ENCODE measurements at places on chromosomes 1 and 21.

DNA sequence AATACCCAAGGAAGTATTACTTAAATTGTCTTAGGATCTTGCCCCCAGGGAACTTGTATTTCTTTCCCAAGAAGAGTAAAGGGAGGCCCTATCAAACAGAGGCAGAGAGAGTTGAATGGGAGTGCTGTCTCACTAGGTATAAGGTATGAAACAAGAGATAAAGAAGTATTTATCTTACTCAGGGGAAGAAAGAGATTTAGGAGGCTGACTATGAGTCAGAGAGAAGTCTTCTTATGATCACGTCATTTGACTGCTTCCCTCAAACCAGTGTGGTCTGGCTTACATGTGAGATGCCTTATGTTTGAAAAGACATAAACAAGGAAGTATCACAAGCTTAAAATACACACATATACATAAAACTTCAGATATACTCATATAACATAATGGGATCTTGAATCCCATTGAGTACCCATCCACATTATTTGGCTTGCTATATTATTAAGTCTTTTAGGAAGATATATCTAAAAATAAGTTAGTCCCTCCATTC is 29.6 kb downstream of the DUSP10 start:
- no peak for DNase-seq

DNA sequence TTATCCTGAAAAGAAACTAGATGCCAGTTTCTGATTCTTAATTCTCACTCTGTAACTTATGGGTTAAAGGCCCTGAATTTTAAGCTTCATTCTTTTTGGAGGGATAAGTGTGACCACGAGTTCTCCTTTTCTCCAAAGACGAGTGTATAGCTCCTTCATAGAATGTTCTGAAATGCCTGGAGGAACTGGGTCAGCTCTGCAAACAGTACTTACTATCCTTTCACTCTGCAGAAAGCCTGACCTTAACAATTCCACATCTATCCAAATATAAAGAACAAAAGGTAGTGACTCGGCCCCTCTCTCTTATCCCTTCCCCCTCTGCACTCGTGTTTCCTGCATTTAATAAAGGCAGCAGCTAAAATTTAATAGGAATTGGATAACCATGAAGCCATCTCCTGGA is 150.5 kb downstream of the LYPLAL1 start:
- DNase-seq, result no peak

DNA sequence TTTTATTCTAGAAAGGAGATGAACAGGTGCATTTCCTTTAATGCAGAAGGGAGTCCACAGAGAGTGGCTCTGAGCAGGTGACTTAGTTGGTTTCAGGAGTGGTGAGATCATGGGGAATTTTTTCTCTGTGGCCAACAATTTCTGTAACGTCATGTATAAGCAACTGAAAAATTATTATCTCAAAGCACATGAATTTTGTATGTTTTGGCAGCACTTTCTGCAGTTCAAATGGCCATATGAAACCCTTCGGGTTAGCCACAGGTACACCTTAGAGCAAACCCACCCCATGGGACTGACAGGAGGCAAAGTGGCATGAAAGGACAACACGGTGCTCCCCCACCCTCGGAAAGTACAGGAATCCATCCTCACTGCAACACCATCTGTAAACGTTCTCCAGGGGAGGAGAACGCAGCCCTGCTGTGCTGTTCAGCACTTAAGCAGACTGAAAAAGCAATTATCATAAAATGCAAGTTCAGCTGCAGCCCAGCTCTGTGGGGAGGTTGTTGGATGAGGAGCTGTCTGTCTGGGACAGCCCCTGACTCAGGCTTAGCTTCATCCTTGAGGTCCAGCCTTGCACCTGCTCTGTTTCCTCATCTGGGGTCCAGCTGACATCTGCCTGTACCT is 55.8 kb upstream of the CLDN14 start:
- DNase-seq, result no peak

GRCh38 chr1:24111996-24112779 is at the start of gene MYOM3:
TSS of gene MYOM3 (minus strand) at chr1:24112135. CDS start at chr1:24108636, 3,499 bp downstream.
- peak; percentile 27 for DNase-seq

- DNase-seq, result no peak
These were observed 699 bp upstream of the NES start for GRCh38 chr1:156677616-156678596.

- no peak for DNase-seq
These were observed 1.1 kb upstream of the PCAT6 start for GRCh38 chr1:202809597-202810159.

- DNase-seq, result no peak
These were observed 251.3 kb upstream of the FGGY start for GRCh38 chr1:59045636-59046035.

DNA sequence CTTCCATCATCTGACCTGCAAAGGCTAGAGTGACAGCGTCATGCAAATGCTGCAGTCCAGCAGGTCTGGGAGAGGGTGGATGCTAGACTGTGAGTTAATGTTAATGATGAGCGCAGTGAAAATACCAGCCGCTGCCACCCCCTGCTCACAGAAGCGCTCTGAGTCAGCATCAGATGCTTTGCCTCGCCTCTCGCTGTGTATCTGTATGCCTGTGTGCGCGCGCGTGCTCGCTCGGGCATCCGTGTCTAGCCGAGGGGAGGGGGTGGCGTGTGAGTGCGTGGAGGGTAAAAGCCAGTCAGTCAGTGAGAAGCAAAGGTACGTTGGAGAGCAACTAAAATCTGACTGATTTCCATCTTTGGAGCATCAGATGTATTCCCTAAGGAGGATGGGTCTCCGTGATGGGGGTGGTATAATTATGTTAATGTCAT is 858.7 kb downstream of the USP25 start:
- no peak for DNase-seq

DNA sequence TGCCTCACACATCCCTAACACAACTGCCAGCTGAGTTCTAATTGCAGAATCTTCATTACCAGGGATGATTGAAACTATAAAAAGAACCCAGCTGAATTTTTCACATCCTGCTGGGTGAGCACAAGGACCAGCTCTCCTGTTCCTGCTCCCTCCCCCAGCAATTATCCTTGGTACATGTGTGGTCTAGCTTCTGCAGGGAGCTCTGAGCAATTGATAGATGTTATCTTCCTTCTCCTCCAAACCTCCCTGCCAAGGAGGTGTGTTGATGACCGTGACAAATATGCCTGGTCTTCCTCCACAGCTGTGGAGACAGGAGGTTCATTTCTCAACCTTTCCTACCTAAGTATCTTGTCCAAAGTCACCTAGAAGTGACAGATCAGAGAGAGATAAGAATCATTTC is 65.3 kb upstream of the MAN1A2 start:
- no peak for DNase-seq

GRCh38 chr1:200877839-200878551 is 5.2 kb downstream of the GPR25 start:
- peak; percentile 22 for DNase-seq

- DNase-seq, result no peak
These were observed 95.5 kb upstream of the MARK1 start for GRCh38 chr1:220432408-220432807.

- no peak for DNase-seq
These were observed 213.0 kb downstream of the CAMTA1 start for GRCh38 chr1:6998267-6998666.

DNA sequence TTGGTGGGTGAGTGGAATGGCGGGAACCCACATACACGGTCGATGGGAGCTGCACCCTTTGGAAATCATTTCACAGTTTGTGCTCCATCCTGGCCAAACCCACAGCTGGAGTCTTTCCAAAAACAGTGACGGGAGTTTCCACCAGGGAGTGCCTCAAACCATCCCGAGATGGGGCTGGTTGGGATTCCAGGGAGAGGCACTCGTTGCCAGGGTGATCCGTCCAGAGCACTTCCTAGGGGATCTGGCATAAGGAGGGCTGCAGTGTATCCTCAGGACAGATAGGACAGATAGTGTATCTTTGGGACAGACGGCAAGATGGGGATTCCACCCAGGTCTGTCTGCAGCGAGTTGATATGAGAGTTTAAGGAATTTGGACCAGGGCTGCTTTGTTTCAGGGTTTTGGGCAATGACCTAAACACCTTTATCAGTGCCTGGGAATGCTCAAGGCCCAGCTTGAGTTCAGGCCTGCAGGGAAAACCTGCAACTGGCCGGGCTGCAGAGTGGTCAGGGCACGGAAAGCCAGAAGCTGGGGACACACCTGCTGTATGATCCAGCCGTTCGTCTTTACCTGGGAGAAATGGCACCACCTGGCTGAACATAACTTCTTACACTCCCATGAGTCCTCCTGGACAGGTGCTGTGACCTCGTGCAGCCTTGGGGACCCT is 3.4 kb upstream of the POFUT2 start:
- DNase-seq, result no peak

DNA sequence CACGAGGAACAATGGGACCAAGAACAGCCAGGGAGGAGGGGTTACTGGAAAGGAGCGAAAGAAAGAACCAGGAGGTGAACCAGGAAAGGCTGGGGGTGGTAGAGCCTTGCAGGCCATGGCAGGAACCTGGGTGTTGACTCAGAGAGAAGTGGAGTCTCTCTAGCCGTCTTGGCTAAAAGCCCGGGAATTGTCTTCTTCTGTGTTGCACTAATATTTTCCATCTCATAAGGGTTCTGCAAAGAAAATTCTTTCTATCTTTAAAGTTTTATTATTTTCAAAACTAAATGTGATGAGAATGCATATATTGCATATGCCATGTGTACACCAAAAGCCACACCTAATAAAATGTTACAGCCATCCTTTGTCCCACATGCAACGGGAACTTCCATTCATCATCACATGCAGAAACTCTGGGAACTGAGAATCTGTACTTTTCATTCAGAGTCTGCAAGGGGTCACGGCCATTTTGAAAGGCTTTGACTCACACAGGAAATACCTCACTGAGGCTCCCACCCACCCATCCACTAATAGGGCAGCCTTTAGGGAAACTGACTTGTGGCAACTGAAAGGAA is 38.0 kb downstream of the ERG start:
- no peak for DNase-seq

GRCh38 chr21:43597052-43597451 is 62.2 kb downstream of the HSF2BP start:
- DNase-seq, result no peak

- no peak for DNase-seq
These were observed 7.3 kb downstream of the PFKL start for GRCh38 chr21:44306936-44307704.

DNA sequence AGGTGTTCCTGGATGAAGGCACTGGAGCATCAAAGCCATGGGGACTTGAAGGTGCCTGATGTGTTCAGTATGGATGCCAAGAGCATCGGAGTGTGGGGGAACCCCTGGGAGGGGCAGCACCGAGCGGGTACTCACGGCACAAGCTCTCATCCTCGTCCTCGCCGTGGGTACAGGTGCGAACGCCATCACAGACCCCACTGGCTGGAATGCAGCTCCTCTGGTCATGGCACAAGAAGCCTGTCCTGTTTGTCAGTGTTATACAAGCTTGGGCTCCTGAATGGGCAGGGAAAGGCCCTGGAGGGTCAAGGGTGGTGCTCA is 6.0 kb downstream of the LDLRAD1 start:
- DNase-seq, result no peak

DNA sequence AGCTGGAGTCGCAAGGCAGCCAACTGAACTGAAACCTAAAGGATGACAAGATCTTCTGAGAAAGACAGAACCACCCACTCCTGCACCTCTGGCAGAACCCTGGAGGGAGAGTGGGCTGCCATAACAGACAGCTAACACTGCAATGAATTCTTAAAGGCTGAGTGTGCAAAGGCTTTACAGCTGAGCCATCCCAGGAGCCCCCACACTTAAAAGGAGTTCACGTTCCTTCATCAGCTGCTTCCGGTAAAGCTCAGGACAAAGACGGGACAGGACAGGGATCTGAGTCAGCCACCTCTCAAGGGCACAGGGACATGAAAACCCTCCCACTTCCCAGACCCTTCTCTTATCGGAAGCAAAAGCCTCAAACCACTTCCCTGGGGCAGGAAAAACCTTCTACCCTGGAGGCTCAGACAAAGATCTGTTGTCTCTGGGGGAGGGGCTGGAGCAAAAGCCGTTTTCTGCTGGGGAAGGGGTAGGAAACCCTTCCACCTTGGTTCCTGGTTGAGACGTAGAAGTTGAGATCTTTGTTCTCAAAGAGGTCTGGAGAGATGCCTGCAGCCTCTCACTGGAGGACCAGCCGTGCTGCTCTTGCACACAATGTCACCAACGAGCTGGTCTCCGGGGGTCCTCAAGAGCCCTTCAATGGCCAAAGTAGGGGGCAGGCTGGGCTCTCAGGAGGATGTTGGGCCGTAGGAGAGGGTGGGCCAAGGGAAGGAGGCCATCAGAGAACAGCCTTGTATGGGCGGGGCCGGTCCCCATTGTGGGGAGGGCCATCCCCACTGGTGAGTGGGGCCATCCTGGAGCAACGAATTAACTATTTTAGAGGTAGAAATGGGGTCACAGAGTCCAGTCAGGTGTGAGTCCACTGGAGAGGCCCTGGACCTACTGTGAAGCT is 452.4 kb downstream of the PTPRU start:
- DNase-seq, result no peak

DNA sequence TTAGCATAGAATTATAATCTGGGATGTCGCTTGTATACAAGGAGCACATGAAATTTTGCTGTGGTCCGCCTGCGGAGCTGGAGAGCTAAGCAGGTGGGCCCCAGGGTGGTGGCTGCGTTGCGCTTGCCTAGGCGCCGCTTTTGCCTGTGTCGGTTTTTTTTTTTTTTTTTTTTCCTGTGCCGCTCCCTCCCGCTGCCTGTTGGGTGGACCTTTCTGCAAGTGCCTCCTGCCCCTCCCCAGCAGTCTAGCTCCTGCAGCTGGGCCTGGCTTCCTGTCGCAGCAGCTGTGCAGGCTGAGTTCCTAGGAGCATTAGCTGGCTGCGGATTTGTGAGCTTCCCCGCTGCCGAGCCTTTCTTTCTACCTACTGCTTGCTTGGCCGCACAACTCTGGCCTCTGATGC is 20.6 kb downstream of the PYHIN1 start:
- DNase-seq, result no peak

GRCh38 chr1:22877112-22877915 is 95.4 kb downstream of the LACTBL1 start:
- DNase-seq, result no peak

Data from stimulated activated CD8-positive, alpha-beta memory T cell treated with anti-CD3 and anti-CD28 coated beads, Interleukin-15, amount 100 ng/mL, for 4 hours (primary cell).